ENCODE measurements at places on chromosomes 3 and 15.

DNA sequence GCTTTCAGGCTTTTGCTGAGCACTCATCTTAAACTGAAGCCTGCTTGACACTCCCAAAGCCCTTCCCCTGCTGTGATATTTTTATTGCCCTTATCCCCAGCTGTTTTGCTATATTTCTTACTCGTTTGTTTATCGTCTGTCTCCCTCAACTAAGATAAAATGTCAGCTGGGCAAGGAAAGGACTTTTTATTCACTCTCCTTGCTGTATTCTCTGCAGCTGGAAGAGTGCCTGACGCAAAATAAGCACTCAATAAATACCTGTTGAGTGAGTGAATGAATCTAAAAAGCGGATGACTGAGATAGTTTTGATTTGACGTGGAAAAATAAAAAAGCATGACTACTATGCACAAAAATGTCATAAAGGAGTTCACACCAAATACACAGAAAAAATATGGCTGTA, 84.8 kb upstream of the POMGNT2 start:
- no peak for DNase-seq

DNA sequence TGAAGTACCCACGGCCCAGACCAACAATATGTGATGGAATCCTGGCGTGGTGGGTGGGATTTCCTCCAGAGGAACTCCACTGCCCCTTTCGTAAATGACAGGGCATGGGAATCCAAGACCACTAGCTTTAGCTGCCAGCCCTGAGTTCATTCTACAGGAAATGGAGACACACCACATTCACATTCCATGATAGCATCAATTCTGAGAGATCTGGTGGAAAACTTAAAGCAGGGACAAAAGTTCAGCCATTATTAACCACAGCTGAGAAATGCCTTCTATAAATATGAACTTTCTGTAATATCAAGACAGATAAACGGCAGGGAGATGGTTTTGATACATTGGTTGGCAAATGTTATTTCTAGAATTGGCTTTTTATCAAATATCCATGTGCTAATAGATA, 98.2 kb downstream of the FBN1 start:
- no peak for DNase-seq

GRCh38 chr15:69628256-69629093, 175.9 kb downstream of the RPLP1 start:
- no peak for DNase-seq

- DNase-seq: no peak
Measured at GRCh38 chr15:63983061-63983711, 63.1 kb downstream of the DAPK2 start.

- DNase-seq: no peak
Measured at GRCh38 chr3:101780661-101781060, 1.6 kb downstream of the NXPE3 start.

DNA sequence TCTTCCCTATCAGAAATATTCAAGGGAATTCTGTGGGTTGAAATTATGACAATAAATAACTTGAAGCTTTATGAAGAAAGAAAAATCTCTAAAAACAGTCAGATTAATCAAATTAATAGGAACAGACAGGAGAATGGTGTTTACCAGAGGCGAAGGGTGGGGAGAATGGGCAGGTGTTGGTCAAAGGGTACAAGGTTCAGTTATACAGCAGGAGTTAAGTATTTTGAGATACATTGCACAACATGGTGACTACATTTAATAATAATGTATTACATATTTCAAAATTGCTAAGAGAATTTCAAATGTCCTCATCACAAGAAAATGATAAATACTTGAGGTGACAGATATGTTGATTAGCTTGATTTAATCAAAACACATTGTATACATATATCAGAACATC, 18.6 kb downstream of the SPCS1 start:
- no peak for DNase-seq

Data from stimulated activated CD4-positive, alpha-beta T cell treated with anti-CD3 and anti-CD28 coated beads, Interleukin-12 subunit alpha, Interleukin-12 subunit beta, amount 100 ng/mL, for 4 hours (primary cell).